NCI-H82 (cell line): ENCODE measurements at places on chromosomes 7 and 10.
A peak's percentile ranks its signal among the peaks of the same experiment; 100 is the strongest.

DNA sequence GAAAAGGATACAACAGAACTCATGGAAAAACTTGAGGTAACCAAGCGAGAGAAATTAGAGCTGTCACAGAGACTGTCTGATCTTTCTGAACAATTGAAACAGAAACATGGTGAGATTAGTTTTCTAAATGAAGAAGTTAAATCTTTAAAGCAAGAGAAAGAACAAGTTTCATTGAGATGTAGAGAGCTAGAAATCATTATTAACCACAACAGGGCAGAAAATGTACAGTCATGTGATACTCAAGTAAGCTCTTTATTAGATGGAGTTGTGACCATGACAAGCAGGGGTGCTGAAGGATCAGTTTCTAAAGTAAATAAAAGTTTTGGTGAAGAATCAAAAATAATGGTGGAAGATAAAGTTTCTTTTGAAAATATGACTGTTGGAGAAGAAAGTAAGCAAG is 62.1 kb downstream of the AKAP9 start:
- DNase-seq: no peak

DNA sequence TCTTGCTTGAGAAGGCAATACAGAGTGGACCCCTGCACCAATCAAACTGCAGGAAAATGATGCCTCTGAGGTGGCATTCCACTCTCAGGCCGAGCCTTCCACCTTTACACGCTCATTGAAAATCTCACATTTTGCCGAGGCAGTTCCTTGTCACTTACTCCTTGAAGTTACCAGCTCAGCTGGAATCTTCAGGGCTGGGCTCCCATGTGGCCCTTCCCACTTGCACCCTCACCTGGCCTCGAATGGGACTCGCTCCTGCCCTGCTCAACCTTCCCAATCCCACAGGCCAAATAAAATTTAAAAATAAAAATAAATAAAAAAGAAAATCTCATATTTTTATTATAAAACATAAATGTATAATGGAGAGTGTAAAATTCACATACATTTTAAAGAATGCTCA is 790.7 kb upstream of the COBL start:
- no peak for DNase-seq

DNA sequence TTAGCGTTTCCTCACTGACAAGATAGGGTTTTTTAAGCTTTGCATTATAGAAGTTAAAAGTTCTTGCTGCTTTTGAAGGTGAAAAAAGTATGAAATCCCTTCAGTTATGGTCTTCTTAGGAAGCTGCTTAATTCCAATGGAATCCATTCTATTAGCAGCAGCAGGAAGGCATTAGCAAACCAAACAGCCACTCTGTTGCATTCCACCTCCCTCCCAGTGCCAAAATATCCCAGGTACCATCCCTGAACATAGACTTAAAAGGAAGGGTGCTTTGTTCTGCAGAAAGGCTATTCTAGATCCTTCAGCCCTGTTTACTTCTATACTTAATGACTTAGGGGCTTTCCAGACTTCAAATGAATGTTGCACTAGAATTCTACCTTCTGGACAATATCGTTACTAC is 23.8 kb downstream of the ENO4 start:
- DNase-seq: no peak

- peak; percentile 66 for DNase-seq
These were observed 9.3 kb downstream of the TCAF1 start for GRCh38 chr7:143892527-143893300.

GRCh38 chr7:101819183-101819582 is 1.8 kb downstream of the CUX1 start:
- DNase-seq: no peak

GRCh38 chr7:15737601-15738000 is 51.1 kb upstream of the MEOX2 start:
- no peak for DNase-seq

DNA sequence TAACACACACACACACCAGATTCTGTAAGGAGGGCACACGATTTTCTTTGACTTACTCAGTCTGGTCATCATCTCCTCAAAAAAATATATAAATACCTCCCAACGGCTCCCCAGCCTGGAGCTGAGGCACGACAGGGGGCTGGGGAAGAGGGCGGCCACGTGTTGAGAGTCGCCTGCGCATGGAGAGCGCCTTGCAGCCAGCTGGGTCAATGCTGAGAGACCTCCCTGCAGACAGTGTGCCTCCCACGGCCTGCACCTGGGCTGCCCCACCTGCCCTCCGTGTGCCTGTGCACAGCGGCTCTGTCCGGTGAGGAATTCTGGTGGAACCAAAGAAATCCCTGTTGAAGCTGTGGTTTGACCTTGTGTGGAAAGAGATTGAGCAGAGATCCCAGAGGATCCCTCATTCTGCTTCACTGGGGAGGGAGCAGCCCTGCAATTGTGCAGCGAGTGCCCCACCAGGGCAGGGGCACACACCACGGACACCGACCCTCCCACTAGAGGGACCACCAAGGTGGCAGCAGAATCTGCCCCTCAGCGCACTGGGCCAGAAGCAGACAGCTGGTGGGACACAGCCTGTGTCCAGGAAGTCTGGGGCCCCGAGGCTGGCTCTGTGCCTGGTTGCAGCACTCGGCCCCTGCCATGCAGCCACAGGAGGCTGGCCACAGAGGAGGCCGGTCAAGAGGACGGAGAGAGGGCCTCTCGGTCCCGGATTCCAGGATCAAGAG is 150.5 kb upstream of the PPP2R2D start:
- no peak for DNase-seq

GRCh38 chr7:133510326-133511055 is 257.6 kb downstream of the EXOC4 start:
- DNase-seq: no peak

DNA sequence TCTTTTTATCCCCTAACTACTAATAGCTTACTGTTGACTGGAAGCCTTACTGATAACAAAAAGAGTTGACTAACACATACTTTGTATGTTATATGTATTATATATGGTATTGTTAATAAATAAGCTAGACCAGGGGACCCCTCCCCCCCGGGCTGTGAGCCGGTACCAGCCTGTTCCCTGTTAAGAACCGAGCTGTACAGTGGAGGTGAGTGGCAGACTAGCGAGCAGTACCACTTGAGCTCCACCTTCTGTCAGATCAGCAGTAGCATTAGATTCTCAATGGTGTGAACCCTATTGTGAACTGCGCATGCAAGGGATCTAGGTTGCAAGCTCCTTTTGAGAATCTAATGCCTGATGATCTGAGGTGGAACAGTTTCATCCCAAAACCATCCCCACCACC is 377.0 kb downstream of the IPMK start:
- DNase-seq: no peak

DNA sequence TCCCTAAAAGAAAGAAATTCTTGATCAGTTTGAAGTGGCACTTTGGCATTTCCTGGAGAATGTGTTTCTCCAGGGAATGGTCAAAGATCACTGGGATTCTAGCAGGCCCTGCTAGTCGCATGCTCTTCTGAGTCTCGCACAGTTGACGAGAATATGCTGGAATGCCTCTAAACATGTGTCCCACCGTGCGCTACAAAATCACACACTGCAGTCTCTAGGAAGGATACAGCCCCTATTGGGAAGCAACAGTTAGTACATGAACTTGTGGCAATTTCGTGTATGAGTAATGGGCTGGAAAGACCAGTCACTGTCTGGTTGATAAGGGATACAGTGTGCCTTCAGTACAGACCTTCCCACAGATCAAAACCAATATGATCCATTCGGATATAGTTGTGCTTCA is 257.9 kb downstream of the PRPF18 start:
- no peak for DNase-seq

- no peak for DNase-seq
These were observed 214.5 kb downstream of the TWIST1 start for GRCh38 chr7:18902892-18903291.

GRCh38 chr10:31456468-31456867 is 137.5 kb downstream of the ZEB1 start:
- DNase-seq: no peak

DNA sequence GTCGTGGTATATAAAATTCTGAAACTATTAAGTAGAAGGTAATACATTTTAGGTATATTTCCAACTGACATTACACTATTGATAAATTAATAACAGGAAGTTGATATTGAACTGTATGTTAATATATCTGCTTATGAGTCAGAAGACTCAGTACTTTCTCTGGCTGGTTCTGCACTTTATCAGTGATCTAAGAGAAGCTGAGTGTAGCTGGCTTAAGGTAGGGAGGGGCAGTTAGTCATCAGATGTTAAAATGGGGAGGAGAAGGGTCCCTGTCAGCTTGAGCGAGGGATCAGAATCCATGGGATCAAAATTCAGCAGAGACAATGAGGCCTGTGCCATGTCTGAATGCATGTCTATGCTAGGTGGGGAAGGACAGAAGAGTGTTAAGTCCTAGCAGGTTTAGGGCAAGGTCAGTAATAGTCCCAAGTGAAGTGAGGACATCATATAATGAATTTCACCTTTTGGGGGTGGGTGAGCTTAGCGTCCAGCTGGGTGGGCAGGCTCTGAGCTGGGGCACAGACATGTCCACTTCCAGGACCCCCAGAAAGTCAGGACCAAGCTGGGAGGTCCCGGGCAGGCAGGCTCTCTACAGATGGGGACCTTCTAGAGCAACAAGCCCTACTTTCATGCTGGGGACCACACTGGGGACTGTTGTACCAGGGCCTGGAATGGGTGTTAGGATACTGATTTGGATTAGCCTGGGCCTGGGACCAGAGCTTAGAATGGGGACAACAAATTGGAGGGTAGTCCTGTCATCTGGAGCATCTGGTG is 82.9 kb downstream of the WDFY4 start:
- no peak for DNase-seq

GRCh38 chr7:3197567-3198213 is 103.4 kb upstream of the SDK1 start:
- DNase-seq: no peak

GRCh38 chr10:133140417-133141143 is 19.4 kb upstream of the KNDC1 start:
- no peak for DNase-seq

DNA sequence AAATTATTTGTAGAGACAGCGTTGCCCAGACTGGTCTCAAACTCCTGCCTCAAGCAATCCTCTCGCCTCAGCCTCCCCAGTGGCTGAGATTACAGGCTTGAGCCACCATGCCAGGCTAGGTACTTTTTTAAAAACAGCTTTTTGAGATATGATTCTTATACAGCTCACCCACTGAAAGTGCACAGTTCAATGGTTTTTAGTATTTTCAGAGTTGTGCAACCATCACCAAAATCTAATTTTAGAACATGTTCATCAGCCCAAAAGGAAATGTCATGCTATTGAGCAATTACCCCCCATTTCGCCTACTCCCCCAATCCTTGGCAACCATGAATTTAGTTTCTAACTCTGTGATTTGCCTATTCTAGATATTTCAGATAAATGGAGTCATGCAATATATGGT is 73.7 kb downstream of the EVX1 start:
- DNase-seq: no peak

DNA sequence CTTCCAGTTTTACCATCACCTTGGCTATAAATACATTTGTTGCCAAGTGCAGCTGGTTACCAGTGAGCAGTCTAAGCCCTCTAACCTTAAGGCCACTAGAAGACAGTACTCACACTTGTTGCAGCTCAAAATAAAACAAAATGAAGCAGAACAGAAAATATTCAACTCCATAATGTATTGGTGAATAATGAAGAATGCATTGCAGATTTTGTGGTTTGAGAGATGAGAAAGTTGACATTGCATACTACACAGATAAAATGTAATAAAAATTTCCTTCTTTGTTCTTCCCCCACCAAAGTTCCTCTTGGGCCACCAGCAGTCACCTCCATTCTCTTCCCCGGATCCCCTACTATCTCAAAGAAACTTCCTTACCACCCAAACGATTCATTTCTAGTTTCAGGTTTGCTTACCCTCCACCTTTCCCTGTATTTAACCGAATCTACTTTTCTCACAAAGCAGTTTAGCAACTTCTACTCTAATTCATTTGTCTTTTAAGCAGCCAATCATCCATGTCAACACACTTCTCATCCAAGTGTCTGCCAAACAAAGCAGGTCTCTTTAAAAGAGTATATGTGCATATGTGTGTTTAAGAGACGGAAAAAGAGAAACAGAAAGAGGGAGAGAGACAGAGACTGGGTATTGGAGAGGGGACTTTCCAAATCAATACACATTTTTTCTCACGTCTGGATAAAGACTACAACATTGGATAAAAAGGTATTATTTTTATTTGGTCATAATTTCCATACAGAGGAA is 35.7 kb upstream of the PRPS1L1 start:
- DNase-seq: no peak

GRCh38 chr7:6015917-6016652 is 7.0 kb downstream of the AIMP2 start:
- no peak for DNase-seq

DNA sequence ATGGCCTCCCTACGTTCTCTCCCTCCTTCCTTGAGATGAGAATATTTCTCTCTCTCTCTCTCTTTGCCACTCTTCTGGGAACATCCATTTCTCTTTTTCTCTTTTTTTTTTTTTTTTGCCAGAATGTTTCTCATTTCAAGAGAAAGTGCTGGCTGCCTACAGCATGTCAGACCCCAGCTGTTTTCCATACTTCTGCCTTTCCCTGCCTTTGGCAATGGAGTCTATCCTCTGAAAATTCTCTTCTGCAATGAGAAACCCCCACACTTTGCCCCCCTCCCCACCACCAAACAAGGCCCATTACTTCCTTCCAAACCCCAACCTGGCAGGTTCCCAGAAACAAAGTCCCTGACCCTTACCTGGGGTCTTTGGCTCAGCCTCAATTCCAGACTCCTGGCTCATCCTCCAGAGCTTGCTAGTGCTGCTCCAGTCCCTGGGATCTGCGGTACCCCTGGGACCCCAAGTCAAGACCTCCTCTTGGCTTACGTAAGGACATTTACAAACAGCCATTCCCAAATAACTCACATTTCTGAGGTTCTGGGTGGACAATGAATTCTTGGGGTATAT is 17.4 kb upstream of the CCL26 start:
- no peak for DNase-seq

DNA sequence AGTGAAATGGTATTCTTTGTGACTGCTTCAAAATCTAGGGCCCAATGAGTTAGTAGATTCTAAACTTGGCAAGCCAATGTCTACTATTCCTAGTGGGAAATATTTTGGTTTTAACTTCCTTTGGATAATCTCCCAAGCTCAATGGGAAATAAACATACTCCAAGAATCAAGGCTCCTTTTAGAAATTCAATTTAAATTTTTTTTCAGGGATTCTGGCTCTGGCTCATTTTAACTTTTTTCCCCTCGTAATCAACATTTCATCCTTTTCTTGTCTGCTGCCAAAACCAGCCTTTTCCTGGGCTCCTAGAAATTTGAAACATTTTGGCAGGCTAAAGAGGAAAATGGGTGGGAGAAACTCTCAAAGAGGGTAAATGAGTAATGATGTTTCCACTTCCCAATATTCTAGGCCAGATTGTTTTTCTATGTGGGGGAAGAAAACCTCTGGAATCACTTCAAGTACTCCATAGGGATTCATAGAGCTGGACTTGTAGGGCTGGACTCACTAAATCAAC is 85.6 kb upstream of the AGR3 start:
- DNase-seq: no peak
